ENCODE measurements at places on chromosomes 16 and 17.

DNA sequence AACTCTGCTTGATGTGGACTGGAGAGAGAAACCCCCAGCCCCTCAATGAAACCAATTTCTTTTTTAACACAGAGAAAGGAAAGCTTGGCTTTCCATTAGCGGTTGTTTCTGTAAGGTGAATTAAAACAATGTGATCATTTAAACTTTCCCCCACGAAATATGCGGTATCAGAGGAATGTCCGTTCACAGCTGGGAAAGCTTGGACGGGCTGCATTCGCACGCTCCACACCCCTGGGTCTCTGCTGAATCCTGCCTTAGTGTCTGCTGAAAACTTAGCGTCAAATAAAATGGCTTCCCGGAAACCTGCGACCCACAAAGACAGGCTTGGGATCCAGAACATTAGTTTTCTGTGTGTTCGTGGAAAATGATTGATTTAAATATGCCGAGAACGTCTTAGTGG, 71.7 kb downstream of the C16orf95 start:
- DNase-seq, result no peak

DNA sequence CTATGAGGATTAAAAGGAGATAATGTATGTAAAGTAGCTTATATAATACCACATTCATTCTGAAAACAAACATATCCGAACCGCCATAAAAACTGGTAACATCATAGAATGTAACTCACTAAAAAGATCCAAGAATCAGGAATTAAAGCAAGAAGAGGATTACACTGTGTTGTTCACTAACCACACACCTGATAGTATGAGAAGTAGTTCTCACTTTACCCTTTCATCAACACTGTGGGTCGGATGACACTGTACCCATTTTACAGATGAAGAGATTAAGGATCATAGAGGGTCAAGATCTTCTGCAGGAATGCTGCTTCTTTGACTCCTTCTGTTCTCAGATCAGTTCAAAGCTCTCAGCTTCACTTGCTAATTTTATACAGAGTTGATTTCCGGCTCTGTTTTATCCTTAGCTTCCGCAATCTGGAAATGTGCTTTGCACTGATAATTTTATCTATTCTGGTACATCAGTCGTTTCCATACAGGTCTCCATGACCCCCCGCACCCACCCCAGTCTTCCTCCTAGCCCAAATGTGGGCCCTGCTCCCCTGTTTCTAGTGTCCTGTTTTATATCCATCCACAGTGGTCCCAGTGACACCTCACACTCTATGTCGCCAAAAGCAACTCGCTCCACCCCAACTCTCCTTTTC, 288.6 kb upstream of the CCL2 start:
- DNase-seq, result no peak

GRCh38 chr17:77803726-77804125, 154.8 kb upstream of the TNRC6C start:
- no peak for DNase-seq

GRCh38 chr16:82138478-82139285, 31.3 kb downstream of the MPHOSPH6 start:
- no peak for DNase-seq

GRCh38 chr17:51341457-51341856, 81.1 kb downstream of the UTP18 start:
- no peak for DNase-seq

DNA sequence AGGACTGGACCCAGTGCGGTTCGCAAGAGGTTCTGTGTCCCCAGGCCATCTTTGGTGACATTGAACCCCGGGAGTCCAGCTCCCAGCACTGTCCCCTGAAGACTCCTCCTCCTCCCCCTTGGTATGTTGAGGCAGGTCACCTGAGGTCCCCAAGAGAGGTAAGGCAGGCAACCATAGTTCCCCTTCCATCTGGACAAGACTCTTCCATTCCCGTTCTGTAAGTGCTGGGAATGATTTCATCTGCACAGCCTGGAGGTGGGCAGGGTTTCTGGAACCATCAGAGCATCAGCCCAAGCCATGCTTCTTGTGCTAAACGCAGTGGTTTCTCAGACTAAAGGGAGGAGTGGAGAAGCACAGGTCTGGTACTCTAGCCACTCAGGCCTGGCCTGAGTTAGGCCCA, 24.9 kb downstream of the COPZ2 start:
- DNase-seq, result no peak

Data from brain microvascular endothelial cell (primary cell).